ENCODE measurements at places on chromosomes 16 and 17.

DNA sequence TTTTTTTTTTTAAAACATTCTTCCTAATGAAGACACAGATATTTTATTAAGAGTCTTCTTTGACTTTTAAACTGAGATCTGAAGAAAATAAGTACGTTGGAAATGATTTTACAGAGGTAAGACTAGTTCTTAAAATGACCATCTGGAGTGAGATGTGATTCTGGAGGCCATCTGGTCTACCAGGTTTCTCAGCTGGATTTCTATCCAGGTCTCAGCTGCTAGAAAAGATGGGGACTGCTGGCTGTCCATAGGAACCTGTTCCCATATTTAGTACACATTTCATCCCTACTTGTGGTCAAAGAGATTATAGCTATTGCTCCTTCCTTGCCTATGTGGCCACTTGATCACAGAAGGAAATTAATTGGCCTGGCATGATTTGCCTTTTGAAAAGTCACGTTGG is 12.2 kb downstream of the PMFBP1 start:
- DNase-seq, result no peak
- no peak overlapping the region for H3K4me3 ChIP-seq
- H3K4me1 ChIP-seq, result no peaks in the 10 kb centered on the region
- no peak overlapping the region for H3K27ac ChIP-seq
- H3K27me3 ChIP-seq, result no peaks in the 10 kb centered on the region

DNA sequence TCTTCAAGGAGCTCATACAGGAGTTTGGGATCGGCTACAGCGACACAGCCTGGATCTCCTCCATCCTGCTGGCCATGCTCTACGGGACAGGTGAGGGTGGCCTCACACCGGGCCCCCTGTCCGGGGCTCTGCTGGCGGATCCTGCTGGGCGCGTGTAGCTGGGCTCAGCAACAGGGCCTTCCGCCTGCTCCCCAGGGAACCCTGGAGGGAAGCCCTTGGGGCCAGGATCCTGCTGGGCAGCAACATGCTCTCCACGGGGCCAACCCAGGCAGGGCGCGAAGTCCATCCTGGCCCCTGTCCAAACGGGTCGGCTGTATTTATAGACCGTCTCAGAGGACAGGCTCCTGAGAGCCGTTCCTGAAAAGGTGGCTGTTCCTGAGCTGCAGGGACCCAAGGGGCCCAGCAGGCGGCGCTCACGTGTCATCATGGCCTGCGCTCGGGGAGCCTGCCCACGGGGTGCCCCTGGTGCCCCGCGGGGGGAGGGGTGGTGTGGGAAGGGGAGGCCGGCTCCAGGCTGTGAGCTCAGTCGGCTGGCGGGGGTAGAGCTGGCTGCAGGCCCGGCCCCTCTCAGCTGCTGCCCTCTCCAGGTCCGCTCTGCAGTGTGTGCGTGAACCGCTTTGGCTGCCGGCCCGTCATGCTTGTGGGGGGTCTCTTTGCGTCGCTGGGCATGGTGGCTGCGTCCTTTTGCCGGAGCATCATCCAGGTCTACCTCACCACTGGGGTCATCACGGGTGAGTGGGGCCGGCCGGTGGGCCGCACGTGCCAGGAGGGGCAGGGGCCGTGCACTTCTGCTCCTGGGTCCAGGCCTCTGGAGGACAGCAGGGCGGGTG is 7.5 kb downstream of the SLC16A3 start:
- H3K4me3 ChIP-seq, result no peak overlapping the region
- peaks cover 64% of the 10 kb centered on the region for H3K4me1 ChIP-seq
- DNase-seq, result peak; percentile 58
- peaks cover 11% of the 10 kb centered on the region for H3K36me3 ChIP-seq
- no peak overlapping the region for H3K27ac ChIP-seq
- no peaks in the 10 kb centered on the region for H3K27me3 ChIP-seq

- no peak for DNase-seq
- peaks cover 2% of the 10 kb centered on the region for H3K4me1 ChIP-seq
- no peaks in the 10 kb centered on the region for H3K36me3 ChIP-seq
- no peaks in the 10 kb centered on the region for H3K27me3 ChIP-seq
Measured at GRCh38 chr17:32567511-32567910, 80.7 kb downstream of the CDK5R1 start.

GRCh38 chr16:89065458-89065822 is 28.2 kb upstream of the ACSF3 start:
- H3K36me3 ChIP-seq, result no peaks in the 10 kb centered on the region
- H3K4me1 ChIP-seq, result no peaks in the 10 kb centered on the region
- H3K27ac ChIP-seq, result no peak overlapping the region

DNA sequence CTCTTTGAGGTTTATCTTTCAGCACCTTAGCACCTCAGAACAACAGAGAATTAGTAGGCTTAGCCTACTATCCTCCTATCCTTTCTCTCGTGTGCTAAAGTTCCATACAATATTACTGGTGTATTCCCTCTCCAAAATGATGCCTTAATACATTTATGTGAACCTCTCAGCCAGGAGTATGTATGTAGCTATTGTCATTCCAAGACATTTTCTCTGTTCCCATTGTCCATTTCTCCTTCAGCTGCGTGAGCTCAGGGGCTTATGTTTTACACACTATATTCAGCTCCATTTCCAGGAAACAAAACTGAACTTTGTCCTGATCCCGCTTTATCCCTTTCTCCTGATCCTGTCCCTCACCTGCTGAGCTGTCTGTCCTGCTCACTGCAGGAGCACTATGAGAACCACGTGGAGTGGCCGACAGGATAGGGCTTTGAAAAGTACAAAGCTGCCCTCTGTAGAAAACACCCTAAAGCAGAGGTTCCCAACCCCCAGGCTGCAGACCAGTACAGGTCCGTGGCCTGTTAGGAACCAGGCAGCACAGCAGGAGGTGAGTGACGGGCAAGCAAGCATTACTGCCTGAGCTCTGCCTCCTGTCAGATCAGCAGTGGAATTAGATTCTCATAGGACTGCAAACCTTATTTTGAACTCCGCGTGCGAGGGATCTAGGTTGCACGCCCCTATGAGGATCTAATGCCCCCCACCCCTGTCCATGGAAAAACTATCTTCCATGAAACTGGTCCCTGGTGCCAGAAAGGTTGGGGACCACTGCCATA is 55.7 kb downstream of the CENPV start:
- H3K36me3 ChIP-seq, result peaks cover 14% of the 10 kb centered on the region
- H3K27me3 ChIP-seq, result no peaks in the 10 kb centered on the region
- no peak overlapping the region for H3K27ac ChIP-seq
- H3K4me3 ChIP-seq, result no peak overlapping the region

GRCh38 chr17:16380640-16381495 is at the start of gene UBB:
Gene UBB, plus strand, starts transcription at chr17:16381091. Its CDS starts 817 bp downstream, at chr17:16381908.
- peaks cover 38% of the 10 kb centered on the region for H3K4me1 ChIP-seq
- peak within 1 kb of the TSS; percentile 87 for H3K4me3 ChIP-seq
- H3K27me3 ChIP-seq, result no peaks in the 10 kb centered on the region
- H3K36me3 ChIP-seq, result peaks cover 17% of the 10 kb centered on the region
- H3K27ac ChIP-seq, result peak within 1 kb of the TSS; percentile 100

GRCh38 chr16:48959204-48959603 is 322.4 kb downstream of the CBLN1 start:
- no peaks in the 10 kb centered on the region for H3K27me3 ChIP-seq
- H3K4me3 ChIP-seq, result no peak overlapping the region
- no peak for DNase-seq
- no peaks in the 10 kb centered on the region for H3K36me3 ChIP-seq
- H3K4me1 ChIP-seq, result no peaks in the 10 kb centered on the region

- peaks cover 10% of the 10 kb centered on the region for H3K4me1 ChIP-seq
- no peak overlapping the region for H3K27ac ChIP-seq
- H3K4me3 ChIP-seq, result no peak overlapping the region
- H3K36me3 ChIP-seq, result no peaks in the 10 kb centered on the region
- H3K27me3 ChIP-seq, result peaks cover 5% of the 10 kb centered on the region
- DNase-seq, result no peak
Measured at GRCh38 chr17:79188048-79188447, 113.4 kb downstream of the ENGASE start.

- H3K27me3 ChIP-seq, result peaks cover 18% of the 10 kb centered on the region
- no peak for DNase-seq
- no peaks in the 10 kb centered on the region for H3K4me1 ChIP-seq
- no peak overlapping the region for H3K27ac ChIP-seq
Measured at GRCh38 chr16:85137323-85138072, 25.2 kb upstream of the CIBAR2 start.

- no peak overlapping the region for H3K27ac ChIP-seq
- H3K27me3 ChIP-seq, result no peaks in the 10 kb centered on the region
- H3K4me1 ChIP-seq, result peaks cover 22% of the 10 kb centered on the region
- H3K36me3 ChIP-seq, result peaks cover 56% of the 10 kb centered on the region
- no peak for DNase-seq
- H3K4me3 ChIP-seq, result no peak overlapping the region
Measured at GRCh38 chr16:67647111-67647651, 2.2 kb downstream of the CARMIL2 start.

GRCh38 chr17:82076018-82076784 is 10.6 kb upstream of the DUS1L start:
- no peak overlapping the region for H3K27ac ChIP-seq
- no peak for DNase-seq
- no peaks in the 10 kb centered on the region for H3K36me3 ChIP-seq
- no peaks in the 10 kb centered on the region for H3K4me1 ChIP-seq
- H3K4me3 ChIP-seq, result no peak overlapping the region
- H3K27me3 ChIP-seq, result no peaks in the 10 kb centered on the region

DNA sequence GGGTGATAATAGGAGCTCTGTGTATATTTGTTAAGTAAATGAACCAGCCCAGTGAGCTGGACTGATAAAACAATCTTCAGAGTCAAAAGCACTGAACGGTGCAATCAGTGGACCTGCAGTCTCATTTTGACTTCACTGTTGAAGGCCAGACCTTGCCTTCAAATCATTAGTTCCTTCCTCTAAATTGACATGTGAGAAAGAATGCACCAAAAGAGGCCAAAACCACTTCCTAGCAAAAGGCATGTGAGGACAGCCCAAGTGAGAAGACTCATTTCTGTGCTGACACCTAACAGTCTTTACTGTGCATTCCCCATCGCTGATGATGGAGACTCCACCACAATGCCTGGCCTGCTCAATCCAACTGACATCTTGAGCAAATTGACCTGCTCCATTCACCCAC is 10.6 kb downstream of the GTF3C1 start:
- no peak overlapping the region for H3K4me3 ChIP-seq
- no peak for DNase-seq
- peaks cover 4% of the 10 kb centered on the region for H3K4me1 ChIP-seq

GRCh38 chr17:49437696-49438435 is 23.2 kb upstream of the PHB1 start:
- no peak overlapping the region for H3K27ac ChIP-seq
- H3K27me3 ChIP-seq, result peaks cover 7% of the 10 kb centered on the region
- H3K4me1 ChIP-seq, result peaks cover 17% of the 10 kb centered on the region
- H3K36me3 ChIP-seq, result no peaks in the 10 kb centered on the region
- DNase-seq, result no peak
- no peak overlapping the region for H3K4me3 ChIP-seq

GRCh38 chr16:8631818-8632465 is 10.4 kb downstream of the METTL22 start:
- H3K27ac ChIP-seq, result peak overlapping the region; percentile 80
- H3K4me1 ChIP-seq, result peaks cover 12% of the 10 kb centered on the region
- peak; percentile 54 for DNase-seq
- no peak overlapping the region for H3K4me3 ChIP-seq
- no peaks in the 10 kb centered on the region for H3K27me3 ChIP-seq

DNA sequence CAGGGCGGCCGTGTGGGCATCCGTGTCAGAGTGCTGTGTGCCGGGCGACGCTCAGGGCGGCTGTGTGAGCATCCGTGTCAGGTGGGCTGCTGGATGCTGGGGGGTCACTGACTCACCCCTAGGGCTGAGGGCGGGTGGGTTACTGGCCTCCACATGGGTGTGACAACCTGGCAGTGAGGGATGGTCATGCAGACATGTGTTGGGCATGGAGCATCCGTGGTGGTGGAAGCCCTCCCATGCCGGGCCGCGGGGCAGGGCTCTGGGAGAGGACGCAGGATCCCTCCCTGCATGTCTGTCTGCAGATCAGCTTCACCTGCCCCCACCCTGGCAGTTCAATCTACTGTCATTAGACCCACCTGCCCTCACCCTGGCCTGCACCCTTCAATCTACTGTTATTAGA is 56.3 kb downstream of the METRNL start:
- H3K4me1 ChIP-seq, result peaks cover 6% of the 10 kb centered on the region
- no peak overlapping the region for H3K27ac ChIP-seq
- no peaks in the 10 kb centered on the region for H3K27me3 ChIP-seq
- H3K36me3 ChIP-seq, result no peaks in the 10 kb centered on the region

DNA sequence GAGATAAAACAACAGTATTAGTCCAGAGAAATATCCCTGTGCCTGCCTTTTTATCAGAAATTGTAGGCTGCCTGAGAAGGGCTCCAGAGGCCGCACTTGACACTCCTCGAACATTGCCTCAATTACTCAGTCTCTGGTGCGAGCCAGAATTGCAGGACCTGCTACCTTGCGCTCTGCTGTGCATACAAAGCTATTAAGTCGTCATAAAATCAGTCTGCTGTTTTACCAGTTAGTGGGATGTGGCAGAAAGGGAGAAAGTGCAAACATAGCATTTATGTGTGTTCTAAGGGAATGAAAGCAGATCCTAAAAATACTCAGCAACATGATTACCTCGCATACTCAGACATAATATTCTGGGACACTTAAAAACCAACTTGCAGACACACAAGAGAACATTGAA is 70.6 kb downstream of the TMC6 start:
- DNase-seq, result no peak
- no peaks in the 10 kb centered on the region for H3K36me3 ChIP-seq
- H3K4me1 ChIP-seq, result no peaks in the 10 kb centered on the region

DNA sequence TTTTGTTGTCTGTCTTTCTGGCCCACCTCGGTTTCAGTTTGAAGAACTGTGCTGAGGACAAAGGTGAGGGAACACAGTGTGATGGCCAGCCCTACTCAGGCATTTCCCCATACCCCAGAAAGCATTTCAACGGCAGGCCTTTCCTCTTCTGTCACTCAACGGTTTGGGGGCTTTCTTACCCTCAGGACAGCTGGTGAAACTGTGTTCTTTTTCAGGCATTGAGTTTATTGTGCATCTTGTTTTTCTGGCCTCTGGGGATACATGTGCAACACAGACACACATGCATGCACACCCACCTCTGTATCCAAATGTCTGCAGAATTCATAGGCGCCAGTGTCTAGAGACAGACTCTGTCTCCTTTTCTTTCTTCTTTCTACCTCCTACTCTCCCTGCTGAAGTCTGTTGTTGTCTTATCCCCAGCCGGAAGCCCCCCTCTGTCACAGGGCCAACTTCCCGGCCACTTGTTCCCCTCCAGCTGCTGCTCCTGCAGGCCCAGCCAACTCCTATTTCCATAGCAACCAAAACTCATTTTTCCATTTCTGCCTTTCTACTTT is 17.0 kb downstream of the CHD9 start:
- no peaks in the 10 kb centered on the region for H3K27me3 ChIP-seq
- H3K36me3 ChIP-seq, result peaks cover 11% of the 10 kb centered on the region
- peak overlapping the region; percentile 72 for H3K4me3 ChIP-seq
- H3K4me1 ChIP-seq, result peaks cover 20% of the 10 kb centered on the region
- peak overlapping the region; percentile 46 for H3K27ac ChIP-seq
